Right forelimb (tissue), 1 donor: ENCODE measurements at places on chromosomes 2 and 18.
A peak's percentile ranks its signal among the peaks of the same experiment; 100 is the strongest.

GRCh38 chr2:26454561-26455001 lies 23.3 kb downstream of the OTOF start:
- DNase-seq: no peak

GRCh38 chr2:44930274-44931197 lies 11.0 kb upstream of the SIX3 start:
- DNase-seq: peak; percentile 47

GRCh38 chr2:159971365-159972152 lies 90.9 kb downstream of the PLA2R1 start:
- no peak for DNase-seq

- no peak for DNase-seq
Measured at GRCh38 chr2:162734866-162735265, 103.7 kb downstream of the KCNH7 start.

- no peak for DNase-seq
Measured at GRCh38 chr2:160418398-160418765, 75.2 kb downstream of the RBMS1 start.

GRCh38 chr2:120257522-120257921 lies 4.9 kb downstream of the RALB start:
- no peak for DNase-seq

DNA sequence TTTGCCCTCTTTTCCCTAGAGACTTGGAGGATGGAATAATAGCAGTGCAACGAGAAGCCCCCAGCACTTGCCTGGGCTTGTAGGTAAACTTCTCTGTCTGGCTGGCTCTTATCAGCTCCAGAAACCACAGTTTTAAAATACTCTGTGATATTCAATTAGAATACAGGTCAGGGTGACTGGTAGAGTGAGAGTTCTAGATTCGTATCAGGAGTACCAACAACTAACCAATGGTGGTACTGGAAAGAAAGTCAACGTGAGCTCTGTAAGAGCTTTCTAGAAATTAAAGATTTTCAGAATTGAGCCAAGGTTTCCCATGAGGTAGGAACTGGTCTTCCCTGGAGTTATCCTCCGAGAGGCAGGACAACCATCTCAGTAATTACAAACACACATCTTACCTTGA lies 216.9 kb downstream of the NYAP2 start:
- no peak for DNase-seq

GRCh38 chr2:200471324-200471848 lies 38.5 kb downstream of the KCTD18 start:
- DNase-seq: no peak
